ENCODE measurements at places on chromosomes 1 and 21.

- DNase-seq: no peak
These were observed 529 bp downstream of the MPZL1 start for GRCh38 chr1:167722152-167722869.

DNA sequence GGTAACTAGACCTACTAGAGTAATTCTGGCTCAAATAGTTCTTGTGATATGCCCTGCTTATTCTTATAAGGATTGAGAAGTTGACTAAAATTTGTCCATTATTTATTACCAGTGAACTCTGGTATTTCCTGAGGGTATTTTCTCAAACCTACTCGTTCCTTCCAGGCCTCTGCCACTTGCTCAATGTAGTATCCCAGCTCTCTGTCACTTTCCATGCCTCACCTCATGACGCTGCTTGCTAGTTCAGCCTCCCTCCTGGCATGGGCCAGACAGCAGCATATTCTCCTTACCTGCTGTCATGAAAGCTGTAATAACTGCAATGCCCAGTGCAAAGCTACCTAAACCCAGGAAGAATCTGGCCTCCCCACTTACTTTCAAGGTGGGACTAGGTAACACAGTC is 602.9 kb upstream of the ADAMTS5 start:
- DNase-seq: no peak

DNA sequence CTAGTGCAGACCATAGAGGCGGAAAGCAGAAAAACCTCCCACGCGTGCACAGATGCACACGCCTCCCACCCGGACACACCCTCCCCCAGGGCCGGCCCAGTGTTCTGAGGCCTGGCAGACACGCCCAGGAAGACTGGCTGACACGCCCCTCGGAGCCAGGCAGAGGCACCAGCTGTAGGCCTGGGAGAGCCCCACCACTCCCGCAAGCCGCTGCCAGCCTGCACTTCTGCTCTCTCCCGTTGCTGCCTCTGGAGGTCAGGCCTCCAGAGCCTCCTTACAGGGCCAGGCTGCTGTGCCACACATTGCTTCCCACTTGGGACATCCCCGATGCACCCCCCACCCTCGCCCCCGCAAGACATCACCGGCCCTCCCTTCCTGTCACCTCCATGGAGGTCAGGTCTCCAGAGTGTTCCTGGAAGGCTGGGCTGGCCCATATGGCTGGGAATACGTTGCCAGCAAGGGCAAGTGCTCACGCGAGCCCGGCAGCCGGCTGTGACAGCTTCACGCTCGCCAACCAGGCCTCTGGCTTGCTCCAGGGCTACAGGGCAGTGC is 40.4 kb downstream of the CASZ1 start:
- no peak for DNase-seq

DNA sequence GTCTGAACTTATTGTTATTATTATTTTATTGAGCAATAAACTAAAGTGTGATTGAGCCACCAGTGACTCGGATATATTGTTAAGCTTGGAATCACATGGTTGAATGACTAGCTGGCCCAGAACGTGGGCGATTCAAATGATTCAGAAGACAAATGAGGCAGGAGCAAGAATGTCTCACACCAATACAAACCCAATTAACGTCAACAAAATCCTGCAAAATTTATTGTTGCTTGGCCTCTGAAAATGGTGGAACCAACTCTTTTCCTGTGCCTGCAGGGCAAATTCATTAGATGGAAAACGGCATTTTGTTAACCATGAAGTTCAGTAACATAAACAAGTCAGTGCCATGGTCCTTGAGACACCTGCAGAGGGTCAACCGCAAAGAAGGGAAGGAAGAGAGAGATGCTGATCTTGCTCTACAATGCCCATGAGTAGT is 482.0 kb downstream of the SETD4 start:
- no peak for DNase-seq

DNA sequence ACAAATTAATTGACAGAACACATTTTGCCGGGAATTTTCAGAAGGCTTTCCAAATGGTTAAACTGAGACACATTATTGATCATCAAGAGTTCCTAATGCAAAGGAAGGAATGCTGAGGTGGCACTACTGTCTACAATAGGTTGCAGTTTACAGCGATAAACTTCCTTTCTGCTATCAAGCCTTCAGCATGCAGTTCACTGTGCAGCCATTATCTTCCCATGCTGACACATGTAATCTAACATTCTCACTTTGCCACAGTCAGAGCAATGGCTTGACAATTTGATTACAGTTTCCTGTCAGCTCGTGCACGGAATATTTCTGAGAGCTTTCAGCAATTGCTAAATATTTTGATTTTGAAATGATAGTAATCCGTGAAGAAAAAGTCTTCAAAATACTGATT is 166.9 kb upstream of the PRMT6 start:
- no peak for DNase-seq

DNA sequence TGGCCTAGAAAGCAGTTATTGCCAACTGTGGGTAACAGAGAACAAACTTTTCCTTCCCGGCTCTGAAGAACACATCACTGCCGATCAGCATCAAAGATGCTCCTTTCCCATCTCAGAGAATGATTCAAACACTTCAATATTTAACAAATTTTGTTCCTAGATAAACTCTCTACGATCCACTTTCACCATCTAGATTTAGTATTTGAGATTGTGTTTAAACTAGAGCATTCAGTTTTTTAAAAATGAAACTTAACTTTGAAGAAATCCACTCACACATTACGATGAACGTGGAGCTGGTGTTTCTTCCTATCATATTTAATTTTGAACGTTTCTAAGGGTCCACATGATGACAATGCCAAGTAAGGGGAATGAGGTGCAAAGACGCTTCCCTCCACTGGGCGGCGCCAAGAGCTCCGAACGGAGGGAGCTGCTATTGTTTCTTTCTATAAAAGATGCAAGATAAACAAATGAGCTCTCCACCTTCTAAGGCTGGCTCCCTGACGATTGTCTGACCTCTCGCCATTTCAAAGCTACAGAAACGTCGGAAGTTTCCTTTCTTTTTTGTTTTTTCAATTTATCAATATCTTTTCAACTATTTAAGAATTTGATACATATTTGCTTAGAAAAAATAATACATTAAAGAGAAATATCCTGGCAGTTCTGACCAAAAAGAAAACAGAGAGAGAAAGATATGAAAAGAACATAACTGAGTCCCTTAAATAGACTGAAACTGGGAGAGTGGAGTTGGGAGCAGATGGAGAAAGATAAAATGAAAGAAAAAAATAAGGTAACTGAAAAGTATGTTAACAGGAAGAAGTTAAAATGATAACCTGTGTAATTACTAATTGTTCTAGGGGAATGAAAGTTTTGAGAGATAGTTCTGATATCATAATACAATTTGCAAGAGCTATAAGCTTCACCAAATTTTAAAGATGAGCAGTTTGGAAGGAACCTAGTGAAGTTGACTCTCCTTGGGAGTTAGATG is 4.4 kb upstream of the BARHL2 start:
- peak; percentile 50 for DNase-seq

DNA sequence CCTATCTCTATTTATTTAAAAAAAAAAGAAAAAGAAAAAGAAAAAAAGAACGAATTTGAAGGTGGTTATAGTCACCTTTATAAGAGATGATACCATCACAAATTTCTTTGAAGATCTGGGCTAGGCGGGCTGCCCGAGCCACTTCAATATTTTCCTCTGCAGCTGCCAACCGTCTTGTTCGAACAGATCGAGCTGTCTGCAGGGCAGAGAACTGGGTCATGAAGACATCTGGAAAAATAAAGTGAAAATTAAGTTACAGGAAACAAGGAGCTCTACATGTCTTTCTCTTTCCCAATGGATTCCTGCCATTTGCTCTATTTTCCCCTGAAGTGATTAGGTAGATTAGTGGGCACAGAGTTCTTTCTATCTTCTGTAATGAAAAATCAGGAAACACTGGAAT is 31.9 kb downstream of the RUSC1 start:
- DNase-seq: no peak

- DNase-seq: no peak
These were observed 1.7 kb upstream of the LRRC52 start for GRCh38 chr1:165542015-165542631.

GRCh38 chr1:79355090-79355489 is 348.6 kb upstream of the ADGRL4 start:
- no peak for DNase-seq

DNA sequence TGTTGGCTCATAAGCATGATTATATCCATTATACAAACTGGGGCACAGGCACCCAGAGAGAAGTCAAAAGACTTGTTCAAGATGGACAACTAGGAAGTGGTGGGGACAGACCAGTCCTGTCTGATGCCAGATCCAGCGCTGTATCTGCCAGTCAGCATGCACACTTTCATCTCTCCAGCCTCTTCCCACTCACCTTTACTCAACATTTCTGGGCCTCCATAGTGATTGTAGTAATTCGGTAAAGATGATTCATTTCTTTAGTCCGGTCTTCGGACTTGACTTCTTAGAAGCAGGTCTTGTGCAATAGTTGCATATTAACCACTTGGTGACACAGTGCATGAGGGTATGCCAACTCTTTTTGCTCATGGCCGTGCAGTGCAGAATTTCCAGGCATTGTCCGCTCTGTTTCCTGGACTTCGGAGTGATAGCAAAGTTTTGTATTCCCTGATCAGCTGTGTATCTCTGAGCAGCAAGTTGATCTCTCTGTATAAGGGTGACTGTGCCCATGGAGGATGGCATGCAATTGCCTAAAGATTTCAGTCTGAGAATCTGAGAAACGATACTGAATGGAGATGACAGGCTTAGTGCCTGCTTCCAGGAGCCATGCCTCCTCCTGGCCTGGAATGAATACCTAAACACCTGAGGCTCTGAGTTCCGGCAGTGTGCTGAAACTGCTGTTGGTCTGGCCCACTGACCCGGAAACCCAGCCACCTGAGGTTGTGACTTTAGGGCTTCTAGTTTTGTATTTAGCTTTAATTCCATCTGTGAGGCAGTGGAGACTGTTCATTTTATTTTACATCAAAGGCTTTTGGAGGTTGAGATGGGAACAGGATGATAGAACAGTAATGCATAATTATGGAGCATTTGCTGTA is 39.0 kb downstream of the GALNT2 start:
- no peak for DNase-seq

DNA sequence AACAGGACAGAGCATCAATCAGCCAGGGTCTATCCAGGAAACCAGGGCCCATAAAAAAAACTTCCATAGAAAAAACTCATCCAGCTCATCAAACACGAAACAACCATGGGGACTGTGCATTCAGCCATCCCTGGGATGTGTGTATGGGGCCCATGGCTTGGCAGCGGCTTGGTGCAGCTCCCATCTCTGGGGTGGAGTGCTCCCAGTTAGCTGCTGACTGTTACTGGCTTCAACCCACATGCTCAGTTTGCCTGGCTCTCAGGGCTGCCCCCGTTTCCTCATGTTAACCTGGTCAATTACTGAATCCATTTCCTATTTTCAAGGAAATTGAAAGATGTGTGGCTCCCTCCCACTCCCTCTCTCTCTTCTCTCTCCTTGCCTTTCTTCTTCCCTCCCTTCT is 37.3 kb upstream of the STUM start:
- DNase-seq: no peak

DNA sequence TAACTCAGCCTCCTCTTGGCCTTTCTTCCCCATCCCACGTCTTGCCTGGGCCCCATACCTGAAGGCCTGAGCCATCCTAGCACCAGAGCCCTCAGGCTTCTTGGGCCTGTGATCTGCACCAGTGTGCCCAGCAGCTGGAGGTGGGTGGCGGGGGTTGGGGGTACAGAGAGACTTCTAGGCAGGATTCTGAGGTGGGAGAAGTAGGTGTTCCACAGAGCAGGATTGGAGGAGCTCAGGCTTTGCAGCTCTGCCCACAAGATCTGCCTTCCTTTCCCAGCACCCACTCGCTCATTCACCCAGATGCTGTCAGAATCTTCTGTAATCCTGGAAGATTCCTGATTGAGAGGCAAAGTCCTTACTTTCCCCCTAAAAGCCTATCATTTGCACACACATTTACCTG is 10.0 kb upstream of the GJB5 start:
- no peak for DNase-seq

DNA sequence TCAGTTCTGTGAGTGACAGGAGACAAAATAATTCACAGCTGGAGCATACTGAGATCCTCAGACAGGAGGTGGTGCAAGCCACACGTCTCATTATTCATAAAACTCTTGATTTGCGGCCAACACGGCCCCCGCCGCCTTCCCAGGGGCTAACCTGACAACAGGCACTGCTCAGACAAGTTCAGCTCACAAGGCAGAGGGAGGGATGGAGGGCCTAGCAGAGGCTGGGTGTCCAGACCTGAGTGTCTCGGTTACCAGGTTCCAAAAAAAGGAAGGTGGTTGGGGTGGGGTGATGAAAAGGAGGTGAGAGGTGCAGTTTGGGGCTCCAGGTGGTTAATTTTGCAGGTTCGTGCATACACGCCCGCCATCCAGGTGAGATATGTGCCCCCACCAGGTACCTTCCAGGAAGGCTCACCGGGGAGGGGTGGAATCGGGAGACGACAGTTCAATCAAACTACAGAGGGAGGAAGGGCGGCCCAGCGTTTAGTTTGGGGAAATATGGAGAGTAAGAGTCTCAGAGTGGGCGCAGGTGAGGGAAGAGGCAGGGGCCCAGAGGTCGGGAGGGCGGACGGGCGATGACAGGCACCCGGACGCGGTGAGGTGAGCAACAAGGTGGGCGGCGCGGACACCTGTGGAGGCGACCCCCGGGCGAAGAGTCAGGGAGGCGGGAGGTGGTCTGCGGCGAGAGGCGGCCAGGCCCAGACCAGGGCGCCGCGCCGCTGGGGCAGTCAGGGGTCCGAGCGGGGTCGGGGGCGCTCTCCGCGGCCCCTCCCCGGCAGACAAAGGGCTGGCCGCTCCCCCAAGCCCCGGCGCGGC is 629 bp downstream of the CTNNBIP1 start:
- no peak for DNase-seq

DNA sequence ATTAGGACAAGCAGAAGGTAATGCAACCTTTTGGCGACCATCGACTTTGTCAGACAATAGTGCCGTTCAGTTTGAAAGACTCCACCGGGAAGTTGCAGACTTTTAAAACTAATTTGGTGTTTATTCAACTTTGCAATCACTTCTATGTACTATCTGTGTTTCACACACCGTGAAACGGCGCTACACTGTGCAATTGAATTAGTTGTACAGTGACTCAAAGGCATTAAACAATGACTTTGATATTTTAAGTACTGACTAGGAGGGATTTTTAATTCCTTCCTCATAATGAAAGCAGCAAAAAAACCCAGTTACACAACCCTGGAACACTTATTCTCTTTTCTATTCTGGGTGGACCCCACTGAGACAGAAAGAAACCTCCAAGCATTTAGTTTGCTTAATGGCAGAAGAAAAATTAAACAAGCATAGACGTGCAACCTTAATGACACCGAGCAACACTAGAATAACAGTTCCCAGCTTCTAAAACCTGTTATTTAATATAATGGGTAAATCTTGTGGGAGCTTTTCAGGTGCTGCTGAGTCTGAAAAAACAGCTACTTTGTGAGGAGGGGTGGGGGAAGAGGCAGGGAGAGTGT is 176.8 kb downstream of the LMO4 start:
- DNase-seq: no peak

- no peak for DNase-seq
These were observed 30.3 kb downstream of the RSPH1 start for GRCh38 chr21:42465803-42466127.

DNA sequence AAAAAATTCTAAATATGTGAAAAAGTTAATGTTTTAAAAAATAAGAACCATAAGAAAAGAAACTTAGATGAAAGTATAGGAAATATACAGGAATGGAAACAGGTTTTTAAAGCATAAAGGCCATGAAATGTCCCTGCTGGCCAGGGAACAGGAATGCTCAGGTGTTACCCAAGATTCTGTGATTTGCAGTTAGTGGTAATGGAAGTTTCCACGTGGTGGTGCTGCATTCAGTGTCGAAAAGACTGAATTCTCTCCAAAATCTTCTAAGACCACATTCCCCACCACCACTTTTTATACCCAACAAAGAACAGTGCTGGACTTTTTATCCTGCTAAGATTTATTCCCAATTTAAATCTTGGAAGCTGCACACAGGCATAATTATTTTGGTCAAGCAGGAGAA is 126.2 kb downstream of the PRRX1 start:
- DNase-seq: no peak

All from NCI-H1930 (cell line).